Skin of body (tissue), 3 donors: ENCODE measurements at places on chromosomes 7 and 10. TPM values are rescaled to one million over a fixed set of nuclear protein-coding genes. Genes with fewer than 3 reads are reported as not detected.

Gene TMEM130
- total RNA-seq, result 1.3 TPM

Gene SPDYE8
- 0.10 TPM for total RNA-seq

Gene C10orf105
- under 0.01 TPM for total RNA-seq

Gene NKX2-3
- not detected for total RNA-seq

Gene CYTH3
- total RNA-seq, result 23.2 TPM

Gene CHCHD2
- 138 TPM for total RNA-seq

Gene PDZD8
- 20.9 TPM for total RNA-seq

Gene KEL
- total RNA-seq, result 4.5 TPM

Gene IFIT1B
- 4.9 TPM for total RNA-seq

Gene MACC1
- 7.1 TPM for total RNA-seq

Gene CLDN15
- 3.6 TPM for total RNA-seq

Gene ELN
- total RNA-seq, result 321 TPM

GRCh38 chr10:480928-481552, 208.4 kb downstream of the DIP2C start:
- DNase-seq, result no peak

DNA sequence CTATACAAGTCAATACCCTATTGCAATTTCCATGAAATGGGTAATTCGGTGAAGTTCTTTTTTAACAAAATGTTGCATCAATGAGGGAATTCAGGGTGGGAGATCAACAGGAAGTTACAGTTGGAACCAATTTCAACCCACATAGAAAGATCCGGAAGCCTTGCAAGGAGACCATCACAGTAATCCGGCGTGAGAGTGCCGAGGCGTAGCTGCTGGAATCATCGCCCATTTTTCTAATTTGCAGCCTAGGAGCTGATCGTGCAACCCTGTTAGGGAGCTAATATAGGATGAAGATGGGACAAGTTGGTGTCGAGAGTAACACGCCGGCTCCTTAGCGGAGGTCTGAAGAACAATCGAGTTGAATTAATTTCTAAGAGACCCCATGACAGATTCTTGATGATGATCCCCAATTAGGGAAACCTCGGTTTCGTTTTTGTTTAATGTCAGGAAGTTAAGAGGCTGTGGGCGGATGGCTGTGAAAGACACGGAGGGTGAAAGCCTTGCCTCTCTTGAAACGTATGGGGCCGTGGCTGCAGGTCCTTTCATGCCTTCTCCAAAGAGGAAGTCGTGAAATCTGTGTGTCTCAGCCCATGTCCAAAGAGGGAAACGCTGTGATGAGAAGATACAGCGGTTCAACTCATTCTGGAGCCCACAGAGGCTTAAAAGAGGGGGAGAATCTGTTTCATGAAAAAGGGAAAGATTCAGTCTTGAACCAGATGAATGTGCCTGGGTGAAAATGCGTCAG, 51.2 kb upstream of the CARD11 start:
- no peak for DNase-seq

DNA sequence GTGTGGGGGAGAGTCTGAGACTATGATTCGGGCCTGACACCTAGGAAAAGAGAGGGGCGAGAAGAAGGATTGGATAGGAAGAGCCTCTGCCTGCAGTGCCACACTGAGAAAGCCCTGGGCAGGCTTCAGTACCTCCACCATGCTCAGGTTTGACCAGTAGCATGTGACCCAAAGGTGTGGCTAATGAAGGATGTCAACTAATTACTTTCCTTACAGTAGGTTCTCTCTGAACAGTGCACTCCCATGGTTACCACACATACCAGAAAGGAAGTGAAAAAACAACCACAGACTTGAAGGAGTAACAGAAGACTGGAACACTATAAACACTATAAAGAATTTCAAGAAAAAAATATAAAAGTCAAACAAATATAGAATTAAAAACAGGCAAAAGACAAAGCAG, 46.2 kb downstream of the SEM1 start:
- no peak for DNase-seq

DNA sequence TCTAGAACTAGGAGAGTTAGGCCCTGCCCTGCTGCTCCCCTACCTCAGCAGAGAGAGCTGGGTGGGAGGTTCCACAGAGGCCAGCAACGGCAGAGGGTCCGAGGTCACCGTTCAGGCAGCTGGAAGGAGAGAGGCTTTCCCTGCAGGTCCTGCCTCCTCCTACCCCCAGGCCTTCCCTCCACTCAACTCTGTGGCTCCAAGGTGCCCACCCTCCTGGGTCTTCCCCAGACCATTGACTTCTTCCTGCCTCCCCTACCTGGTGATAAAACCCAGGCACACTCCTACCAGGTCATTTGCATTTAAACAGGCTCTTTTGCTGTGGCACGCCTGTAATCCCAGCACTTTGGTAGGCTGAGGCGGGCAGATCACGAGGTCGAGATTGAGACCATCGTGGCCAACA, 515.3 kb upstream of the FOXK1 start:
- no peak for DNase-seq

DNA sequence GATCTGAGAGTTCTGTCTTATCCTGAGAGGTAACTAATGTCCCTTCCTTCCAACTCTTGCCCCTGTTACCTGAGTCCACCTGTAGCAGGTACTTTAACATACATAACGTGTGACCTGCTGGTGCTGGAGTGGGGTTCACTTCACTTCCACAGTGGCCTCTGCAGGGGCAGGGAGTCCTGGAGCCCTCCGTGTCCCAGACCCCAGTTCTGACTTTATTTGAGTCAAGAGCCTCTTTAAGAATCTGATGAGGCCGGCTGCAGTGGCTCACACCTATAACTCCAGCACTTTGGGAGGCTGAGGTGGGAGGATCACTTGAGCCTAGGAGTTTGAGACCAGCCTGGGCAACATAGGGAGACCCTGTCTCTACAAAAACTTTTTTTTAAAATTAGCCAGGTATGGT, 117.0 kb upstream of the RET start:
- no peak for DNase-seq

DNA sequence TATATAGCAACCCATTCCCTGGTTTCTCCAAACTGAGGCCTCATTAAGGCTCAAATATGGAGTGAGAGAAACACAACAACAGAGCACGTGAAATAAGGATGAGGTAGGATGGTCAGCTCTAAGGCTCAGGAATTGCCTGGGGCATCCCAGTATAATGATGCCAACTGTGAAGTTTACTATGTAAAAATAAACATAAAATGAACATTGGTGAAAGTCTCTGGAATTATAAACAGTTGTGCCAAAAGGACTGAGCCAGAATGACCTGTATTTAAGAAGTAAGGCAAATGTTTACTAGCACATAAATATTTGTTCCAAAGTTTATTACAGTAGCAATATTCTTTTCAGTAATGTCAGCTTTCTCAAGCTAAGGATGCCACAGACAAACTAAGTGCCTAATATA, 64.6 kb downstream of the ZNF680 start:
- no peak for DNase-seq

GRCh38 chr10:86017841-86018734, 348.5 kb downstream of the GRID1 start:
- DNase-seq, result no peak

GRCh38 chr7:32036557-32036956, 33.6 kb downstream of the PDE1C start:
- DNase-seq, result no peak

- no peak for DNase-seq
Measured at GRCh38 chr10:113006656-113007342, 56.8 kb downstream of the TCF7L2 start.

- no peak for DNase-seq
Measured at GRCh38 chr7:99369767-99370391, 4.7 kb upstream of the ARPC1B start.

DNA sequence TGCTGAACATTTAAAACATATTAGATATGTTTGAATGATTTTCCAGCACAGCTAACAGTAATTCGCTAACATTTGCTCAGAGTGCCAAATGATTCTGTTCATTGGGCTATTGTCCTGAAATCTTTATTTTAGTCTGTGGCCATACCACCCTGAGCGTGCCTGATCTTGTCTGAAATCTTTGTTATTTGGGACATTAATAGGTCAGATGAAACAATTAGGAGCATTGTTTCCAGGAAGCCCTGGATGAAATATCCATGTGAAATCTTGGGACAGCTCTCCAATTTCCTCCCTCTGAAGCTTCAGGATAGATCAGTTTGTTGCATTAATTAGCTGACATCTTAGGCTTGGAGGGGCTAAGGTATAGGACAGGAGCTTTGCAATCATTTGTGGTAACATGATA, 512.0 kb downstream of the KIF20B start:
- DNase-seq, result no peak

- DNase-seq, result no peak
Measured at GRCh38 chr7:97731736-97732564, at the start of gene TAC1. TAC1 (plus strand) TSS chr7:97732086; CDS start chr7:97732613, 527 bp downstream.

DNA sequence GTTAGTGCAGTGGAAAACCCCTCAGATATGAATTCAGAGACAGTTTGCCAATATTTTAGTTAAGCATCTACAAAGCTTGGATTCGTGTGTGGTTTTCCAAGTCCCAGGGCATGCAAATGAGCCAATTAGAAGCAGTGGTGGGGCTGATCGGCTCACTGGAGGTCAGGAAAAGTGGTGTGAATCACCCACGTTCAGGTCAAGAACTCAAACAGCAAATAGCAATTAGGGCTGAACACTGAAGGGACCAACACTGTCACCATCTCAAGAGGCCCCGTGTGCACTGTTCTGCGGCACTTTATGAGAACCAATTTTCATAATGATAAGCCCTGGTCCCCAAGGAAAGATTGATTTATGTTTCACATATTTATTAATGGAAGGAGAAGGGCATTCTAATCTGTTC, 68.9 kb downstream of the ADARB2 start:
- DNase-seq, result no peak

DNA sequence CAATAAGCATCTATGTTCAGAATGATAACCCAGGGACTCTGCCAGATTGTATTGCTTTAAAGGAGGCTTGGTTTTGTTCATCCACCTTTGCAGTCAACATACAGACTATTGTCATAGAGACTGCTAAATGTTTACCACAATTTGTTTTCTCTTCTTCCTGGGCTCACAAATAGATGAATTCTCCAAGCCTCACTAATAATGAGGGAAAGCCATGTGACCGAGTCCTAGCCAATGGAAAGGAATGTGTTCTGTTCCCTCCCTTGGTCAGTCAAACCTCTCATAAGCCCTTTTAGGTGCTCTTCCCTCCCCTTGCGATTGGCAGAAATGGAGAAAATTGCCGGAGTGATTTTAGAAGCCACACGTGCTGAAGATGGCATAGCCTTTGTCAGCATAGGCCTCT, 136.9 kb downstream of the RTKN2 start:
- DNase-seq, result no peak

DNA sequence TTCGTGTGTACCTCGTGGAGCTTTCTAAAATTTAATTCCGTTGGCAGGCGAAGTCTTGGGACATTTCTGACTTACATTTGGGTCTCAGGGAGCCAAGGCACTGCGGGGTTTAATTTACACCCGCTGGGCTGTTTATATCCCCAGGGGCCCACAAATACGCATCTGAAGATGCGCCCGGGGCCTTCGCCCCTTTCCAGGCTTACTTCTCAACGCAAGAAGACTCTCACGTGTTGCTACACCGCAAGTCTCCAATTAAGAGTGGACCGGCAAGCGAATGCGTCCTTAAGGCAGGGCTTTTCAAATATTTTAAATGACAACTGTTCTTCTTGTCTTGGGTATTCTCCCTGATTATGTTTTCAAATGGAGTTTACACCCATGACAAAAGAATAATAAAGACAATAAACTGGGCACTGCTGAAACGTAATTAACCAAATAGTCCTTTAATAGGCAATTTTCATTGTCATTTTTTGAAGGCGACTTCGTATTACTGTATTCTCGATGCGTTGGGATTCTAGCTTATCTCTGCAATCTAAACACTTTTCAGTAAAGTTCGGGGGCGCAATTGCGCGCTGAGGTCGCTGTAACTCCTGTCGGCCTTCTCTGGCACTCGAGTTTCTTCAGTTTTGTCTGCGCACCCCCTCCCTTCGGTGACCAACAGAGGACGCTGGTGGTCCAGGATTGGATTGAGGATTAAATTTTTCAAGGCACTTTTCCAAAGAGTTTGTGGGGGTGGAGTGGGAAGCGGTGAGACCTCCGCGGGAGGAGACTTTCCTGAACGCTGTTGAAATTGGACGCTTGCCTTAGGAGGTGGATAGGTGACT, 837 bp upstream of the IGFBP3 start:
- peak; percentile 88 for DNase-seq

DNA sequence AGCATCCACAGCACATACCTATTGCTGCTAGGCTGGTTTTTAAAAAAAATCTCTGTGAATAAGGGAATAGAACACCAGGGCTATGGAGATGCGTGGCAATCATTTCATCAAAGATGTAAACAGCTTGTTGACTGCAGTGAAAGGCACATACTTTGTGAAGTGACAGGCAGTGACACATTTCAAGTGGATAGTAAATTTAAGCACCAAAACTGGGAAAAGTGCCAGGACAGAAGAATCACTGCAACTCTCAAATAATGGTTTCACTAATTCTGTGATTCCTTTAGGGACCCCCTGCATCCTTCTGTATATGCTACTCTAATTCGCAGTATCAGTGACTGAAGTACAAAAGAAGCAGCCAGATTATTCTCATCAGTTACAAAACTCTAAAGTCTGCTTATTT, 145.2 kb upstream of the KLF14 start:
- DNase-seq, result no peak

- DNase-seq, result no peak
Measured at GRCh38 chr7:1391449-1391848, 67.8 kb downstream of the MICALL2 start.

DNA sequence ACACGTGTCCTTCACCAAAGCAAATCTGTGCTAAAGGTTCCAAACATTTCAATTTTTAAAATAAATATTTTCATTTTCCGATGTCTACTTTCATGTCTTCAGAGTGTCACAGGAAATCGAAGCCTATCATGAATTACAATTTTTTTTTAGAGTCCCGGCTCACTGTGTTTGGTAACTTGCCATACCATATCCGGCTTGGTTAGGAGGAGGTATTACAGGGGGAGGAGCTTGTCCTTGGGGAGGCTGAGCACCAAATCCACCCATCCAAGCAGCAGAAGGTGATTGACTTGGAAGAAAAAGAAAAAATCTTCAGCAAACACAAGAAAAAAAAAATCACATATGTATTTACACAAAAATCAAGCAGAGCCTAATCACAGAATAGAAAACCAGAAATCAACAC, 21.3 kb downstream of the TIAL1 start:
- no peak for DNase-seq

GRCh38 chr10:29316308-29317026, 27.6 kb downstream of the LYZL1 start:
- DNase-seq, result no peak

DNA sequence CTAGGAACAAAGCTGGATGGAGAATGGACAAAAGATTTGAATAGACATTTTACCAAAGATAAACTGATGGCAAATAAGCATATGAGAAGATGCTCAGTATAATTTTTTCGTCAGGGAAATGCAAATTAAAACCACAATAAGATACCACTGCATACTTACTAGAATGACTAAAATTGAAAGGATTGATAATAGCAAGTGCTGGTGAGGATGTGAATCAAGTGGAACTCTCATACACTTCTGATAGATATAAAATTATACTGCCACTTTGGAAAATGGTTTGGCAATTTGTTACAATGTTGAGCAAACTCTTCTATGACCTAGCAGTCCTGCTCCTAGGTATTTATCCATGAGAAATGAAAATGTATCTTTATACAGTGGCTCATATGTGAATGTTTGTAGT, 83.3 kb downstream of the EXOC6 start:
- no peak for DNase-seq

- peak; percentile 91 for DNase-seq
Measured at GRCh38 chr10:74189999-74190421, 39.0 kb downstream of the ADK start.

- no peak for DNase-seq
Measured at GRCh38 chr10:102140218-102140617, 7.4 kb downstream of the PPRC1 start.
